ENCODE measurements at places on chromosomes 3 and 15.

GRCh38 chr3:100254168-100254777 lies 6.5 kb upstream of the TBC1D23 start:
- no peak for DNase-seq

- no peak for DNase-seq
Observed at GRCh38 chr15:64681424-64682024, 93.9 kb downstream of the RBPMS2 start.

GRCh38 chr3:187774185-187774789 lies 29.0 kb upstream of the BCL6 start:
- DNase-seq = no peak

GRCh38 chr15:51223771-51224229 lies 114.6 kb downstream of the CYP19A1 start:
- DNase-seq = no peak

GRCh38 chr15:61037031-61037430 lies 192.1 kb downstream of the RORA start:
- DNase-seq = no peak

- DNase-seq = no peak
Observed at GRCh38 chr3:172371544-172371943, 76.7 kb downstream of the GHSR start.

DNA sequence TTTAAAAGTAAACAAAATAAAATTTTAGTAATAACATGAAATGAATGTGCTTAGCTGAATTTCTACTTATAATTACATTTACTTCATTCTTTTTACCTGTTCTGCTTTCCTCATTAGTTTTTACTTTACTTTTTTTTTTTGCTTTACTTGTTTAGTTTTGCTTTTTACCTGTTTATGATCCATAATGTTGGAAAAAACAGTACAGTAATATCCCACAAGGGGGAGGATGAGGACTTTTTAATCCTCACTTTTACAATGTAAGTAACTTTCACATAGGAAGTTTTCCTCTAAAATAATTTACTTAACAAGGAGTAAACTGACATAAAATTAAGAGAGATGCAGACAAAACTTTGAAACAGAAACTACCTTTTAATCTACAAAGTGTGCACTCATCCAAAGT lies 268.7 kb downstream of the TBC1D5 start:
- DNase-seq = no peak

DNA sequence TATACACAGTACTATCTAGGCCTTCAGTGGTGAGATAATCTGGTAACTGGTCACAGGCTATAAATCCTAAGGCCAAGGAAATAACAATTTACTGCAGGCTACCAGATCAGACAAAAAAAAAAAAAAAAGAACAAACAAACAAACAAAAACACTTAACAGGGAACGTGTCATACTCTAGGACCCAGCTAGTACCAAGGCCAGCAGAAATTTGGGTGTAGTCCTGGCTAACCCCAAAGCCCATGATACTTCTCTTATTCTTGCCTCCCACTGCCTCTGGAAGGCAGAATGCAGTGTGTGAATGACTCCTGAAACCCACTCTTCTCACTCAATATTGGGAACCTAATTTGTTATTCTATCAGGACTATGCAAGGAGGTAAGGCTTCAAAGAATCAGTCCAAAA lies 53.7 kb upstream of the ST3GAL6 start:
- no peak for DNase-seq

DNA sequence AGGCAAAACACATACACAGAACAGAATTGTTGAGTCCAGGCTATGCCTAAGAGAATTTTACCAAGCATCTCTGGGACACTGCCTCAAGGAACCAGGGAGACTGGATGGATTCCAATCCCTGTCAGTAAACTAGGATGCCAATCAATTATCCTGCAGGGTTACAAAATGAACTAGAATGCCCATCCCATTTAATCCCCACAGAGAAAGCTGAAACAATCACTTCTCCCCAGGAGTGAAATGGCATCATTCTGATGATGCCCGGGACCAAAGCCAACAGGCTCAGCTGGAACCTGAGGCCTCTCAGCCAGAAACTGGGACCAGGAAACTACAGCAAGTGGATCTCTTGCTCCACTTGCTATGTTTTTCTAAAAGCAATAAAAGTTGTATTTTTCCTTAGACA lies 130.0 kb upstream of the TJP1 start:
- no peak for DNase-seq

DNA sequence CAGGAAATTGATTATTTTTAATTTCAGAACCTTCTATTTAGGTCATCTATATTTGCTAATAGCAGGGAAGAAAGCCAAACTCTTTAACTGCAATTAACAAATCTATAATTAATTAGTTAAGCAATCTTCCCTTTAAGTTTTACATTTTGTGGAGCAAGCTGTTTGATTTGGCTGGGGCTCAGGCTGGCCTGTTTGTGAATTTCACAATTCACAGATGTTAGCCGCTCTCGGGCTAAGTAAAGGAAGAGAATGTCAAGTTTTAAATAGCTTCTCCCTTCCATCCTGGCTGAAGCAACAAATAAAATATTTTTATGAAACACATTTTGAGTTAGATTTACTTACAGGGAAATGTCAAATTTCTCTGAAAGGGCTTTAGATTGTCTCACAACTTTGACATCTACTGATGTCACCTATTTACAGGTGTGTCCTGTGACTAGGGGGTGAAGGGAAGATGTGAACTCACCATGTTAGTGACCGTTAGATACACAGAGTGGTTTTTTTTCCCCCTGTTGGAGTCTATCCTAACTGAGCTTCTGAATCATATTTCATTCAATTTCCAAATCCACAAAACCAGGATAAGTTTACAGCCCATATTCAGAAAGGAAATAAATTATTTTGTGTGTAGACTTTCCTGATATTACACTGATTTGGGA lies 1.3 kb upstream of the TP63 start:
- no peak for DNase-seq

- no peak for DNase-seq
Observed at GRCh38 chr15:52178765-52179164, 12.4 kb downstream of the GNB5 start.

DNA sequence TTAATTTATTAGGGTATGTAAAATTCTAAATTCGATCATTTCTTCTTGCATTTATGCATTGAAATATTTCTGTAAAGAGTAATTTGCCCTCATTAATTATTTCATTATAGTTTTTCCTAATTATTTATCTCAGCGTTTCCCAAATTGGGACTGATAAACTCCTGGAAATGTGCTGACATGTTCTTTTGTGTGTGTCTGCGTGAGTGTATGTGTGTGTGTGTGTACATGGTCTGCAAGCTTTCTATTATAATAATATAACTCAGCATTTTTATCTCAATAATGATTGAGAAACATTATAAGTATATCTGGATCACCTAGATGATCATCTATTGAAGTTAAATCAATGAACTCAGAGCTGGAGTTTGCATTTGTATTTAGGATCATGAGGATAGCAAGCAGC lies 38.7 kb downstream of the TMEM45A start:
- DNase-seq = no peak

DNA sequence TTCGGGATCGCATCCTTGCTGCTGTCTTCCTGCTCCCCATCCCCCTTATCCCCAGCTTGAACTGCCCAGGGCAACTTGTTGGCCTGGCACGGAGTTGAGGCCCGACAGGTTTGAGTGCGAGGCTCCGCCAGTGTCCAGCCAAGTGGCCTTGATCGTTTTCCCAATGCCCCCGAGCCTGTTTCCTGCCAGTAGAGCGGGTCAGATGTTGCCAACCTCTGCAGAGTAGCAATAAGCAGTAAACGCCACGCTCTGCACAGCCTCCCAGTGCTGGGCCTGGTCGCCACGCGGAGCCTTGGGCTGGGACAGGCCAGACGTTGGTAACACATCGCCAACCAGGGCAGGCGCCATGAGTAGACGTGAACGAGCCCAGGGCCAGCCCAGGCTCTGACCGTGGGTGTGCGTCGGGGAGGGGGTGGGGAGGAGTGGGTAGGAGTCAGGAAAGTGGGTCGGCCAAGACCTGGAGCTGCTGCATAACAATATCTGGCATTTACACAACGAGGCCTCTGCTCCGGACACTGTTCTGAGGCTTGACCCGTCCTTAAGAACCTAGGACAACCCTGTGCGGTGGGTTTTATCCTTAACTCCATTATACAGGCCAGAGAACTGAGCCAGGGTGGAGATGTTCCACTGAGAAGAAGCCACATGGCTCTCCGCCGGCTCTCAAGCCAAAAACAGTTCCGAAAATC lies 444 bp upstream of the ABHD14A start:
- no peak for DNase-seq

DNA sequence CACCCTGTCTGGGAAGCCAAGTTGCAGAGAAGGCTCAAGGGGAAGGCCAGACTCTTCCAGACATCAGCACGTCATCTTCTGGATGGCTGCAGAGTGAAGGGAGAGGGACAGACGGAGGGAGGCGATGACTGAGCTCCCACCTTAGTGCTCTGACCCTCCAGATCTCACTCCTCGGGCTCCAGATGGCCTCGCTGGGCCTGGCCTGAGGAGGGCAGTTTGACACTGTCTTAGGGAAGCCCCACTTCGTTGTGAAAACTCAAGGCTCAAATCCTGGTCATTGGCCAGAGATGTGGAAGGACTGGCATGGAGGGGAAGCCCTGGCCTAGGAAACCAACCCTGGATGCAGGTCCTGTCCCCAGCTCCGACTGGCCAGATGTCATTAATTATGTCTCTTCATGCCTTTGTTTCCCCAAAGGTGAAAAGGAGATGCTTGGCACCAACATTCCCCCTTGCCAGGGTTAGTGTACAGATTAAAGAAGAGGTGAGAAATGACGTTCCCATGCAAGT lies 70.4 kb downstream of the ADCY5 start:
- DNase-seq = no peak

DNA sequence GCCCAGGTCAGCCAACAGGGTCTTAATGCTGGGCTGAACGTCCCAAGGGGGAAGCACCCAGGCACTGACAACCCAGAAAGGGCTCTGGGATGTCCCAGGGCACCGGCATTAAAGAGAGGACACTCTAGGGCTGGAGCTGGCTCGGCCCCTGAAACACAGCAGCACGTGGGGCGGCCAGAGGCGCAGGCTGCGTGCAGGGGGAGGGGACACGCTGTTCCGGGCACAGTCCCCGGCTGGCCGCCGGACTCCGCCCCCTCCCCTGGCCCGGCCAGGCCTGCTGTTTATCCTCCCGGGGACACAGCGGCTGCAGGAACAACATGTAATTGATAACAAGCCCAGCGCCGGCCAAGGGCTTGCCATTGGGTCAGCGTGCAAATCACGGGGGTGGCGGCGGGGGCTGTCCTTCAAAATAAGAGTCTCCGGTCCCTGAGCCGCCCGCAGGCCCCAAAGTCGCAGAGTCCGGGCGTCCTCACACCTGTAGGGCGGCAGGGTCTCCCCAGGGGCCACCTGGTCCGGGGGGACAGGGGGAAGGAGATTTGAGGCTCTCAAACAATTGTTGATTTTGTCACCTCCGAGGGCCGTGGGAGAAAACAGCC lies 1.3 kb downstream of the KLF15 start:
- no peak for DNase-seq

DNA sequence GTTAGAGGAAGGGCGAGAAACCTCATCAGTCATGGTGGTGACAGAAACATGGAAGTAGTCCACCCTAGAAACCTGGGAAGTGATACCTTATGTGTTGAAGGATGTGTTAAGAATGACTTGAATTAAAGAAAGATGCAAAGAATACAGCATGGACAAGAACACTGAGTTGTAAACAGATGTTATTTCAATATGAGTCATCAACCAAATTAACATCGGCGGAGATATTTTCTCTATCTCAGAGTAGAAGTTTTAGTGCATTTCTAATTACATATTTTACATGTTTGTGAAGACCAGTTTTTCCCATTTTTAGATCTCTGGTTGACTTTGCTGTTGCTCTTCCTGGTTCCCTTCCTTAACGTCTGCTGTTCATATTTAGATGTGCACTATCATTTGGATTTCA lies 268.8 kb upstream of the TBL1XR1 start:
- no peak for DNase-seq

GRCh38 chr3:117836296-117836695 lies 1126.7 kb downstream of the TUSC7 start:
- DNase-seq = no peak

DNA sequence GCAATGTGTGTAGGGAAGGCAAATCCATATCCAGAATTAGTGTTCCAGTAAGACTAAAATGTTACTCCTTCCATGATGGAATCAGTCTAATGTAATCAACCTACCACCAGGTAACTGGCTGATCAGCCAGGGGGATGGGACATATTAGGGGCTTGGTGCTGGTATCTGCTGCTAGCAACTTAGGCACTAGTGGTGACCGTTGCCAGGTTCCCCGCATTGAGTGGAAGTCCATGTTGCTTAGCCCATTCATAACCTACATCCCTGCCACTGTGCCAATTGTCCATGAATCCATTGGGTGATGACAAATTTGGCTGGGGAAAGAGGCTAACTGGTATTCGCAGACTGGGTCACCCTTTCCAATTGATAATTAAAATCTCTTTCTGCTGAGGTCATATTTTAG lies 212.2 kb upstream of the ROBO1 start:
- DNase-seq = no peak

DNA sequence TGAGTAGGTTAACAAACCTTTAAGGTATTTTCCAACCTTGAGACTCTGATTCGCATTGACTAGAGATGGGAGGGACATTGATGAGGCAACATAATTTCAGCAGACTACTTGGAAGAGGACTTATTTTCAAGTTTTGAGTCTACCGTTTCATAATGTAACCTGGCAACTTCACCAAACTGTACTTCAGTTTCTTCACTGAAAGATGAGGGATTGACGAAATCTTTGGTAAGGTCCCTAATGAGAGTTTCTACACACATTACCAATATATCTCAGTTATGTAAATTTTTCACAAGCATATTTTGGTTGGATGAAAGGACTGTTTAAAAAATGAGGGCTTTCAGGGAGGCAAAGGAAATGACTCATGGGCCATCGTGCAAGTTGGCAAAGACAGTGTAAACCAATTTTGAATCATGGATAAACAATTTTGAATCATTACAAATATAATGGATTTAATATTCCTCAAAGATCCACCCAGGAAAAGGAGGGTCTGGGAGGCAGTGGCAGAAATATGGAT lies 28.7 kb upstream of the SEMA6D start:
- DNase-seq = no peak

DNA sequence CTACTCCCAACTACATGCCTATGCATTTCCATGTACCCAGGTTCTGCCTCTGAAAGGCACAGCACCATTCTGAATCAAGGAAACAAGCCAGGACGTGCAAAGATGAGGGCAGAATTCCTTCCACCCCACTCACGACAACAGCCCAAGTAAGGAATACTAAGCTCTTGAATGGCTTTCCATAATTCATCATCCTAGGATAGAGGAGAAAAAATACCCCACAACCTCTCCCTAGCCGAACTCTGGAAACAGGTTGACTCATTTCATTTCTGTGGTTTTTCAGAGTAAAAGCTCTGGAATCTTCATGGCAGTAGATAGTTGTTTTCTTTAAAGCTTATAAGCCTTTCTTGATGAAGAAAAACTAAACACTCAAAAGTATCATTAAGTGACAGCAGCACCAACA lies 77.8 kb downstream of the PDZRN3 start:
- DNase-seq = no peak
